Immature natural killer cell (primary cell): ENCODE measurements at places on chromosomes 5 and 9. TPM values are rescaled to one million over a fixed set of nuclear protein-coding genes. Genes with fewer than 3 reads are reported as not detected.

LCN1 gene
- not detected for polyA plus RNA-seq

- no peak for DNase-seq
These were observed 42.3 kb downstream of the MACROH2A1 start for GRCh38 chr5:135356522-135357318.

SLC46A2 gene
- 0.13 TPM for polyA plus RNA-seq

- no peak for DNase-seq
These were observed 11.0 kb downstream of the GFI1B start for GRCh38 chr9:132989414-132989996.

GRCh38 chr9:69421908-69422801 is 97.1 kb downstream of the ENTREP1 start:
- peak; percentile 32 for DNase-seq

DNA sequence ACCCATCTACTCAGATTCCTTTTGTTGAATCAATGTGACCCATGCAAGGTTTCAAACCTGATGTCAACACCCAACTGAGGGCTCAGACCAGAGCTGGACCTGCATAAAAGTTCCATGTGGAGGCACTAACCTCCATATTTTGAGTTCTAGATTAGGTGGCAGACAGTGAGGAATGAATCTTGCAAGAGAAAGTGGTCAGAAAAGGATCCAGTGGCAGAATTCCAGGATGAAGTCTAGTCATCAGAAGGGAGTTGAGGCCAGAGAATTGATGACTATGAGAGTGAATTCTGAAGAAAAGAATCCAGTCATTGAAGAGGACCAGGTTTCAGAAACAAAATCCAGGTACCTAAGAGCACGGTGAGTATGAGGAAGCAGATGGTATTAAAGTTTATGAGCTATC is 205.1 kb upstream of the RGMB start:
- DNase-seq, result no peak

FOXD4L3 gene
- polyA plus RNA-seq, result not detected

PCDHB9 gene
- polyA plus RNA-seq, result not detected

CAVIN4 gene
- not detected for polyA plus RNA-seq

GRCh38 chr5:9500625-9501024 is 45.2 kb downstream of the SEMA5A start:
- no peak for DNase-seq

- DNase-seq, result peak; percentile 27
These were observed 415.6 kb downstream of the IRX2 start for GRCh38 chr5:2335733-2336515.

DHFR gene
- polyA plus RNA-seq, result 3.3 TPM

IL9 gene
- not detected for polyA plus RNA-seq

DNA sequence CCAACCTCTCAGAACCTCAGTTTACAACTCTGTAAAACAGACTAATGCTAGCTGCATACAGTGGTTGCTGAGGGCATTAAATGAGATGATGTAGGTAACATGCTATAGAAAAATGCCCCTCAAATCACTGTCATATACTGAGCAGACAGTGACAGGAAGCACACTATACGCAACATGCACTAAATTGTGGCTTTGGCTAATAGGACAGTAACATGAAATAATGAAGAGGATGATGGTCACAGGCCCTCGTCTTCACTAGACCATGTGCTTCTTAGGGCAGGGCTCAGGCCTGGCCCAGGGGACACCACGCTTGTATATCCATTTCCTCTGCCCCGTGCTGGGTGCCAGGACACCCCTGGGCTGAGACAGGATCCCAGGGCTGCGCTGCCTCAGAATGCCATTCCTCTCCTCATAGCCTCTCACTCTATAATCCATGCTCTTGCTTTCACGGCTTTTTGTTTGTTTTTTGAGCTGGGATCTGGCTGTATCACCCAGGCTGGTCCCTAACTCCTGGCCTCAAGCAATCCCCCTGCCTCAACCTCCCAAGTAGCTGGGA is 18.9 kb downstream of the CSF1R start:
- DNase-seq, result no peak

DNA sequence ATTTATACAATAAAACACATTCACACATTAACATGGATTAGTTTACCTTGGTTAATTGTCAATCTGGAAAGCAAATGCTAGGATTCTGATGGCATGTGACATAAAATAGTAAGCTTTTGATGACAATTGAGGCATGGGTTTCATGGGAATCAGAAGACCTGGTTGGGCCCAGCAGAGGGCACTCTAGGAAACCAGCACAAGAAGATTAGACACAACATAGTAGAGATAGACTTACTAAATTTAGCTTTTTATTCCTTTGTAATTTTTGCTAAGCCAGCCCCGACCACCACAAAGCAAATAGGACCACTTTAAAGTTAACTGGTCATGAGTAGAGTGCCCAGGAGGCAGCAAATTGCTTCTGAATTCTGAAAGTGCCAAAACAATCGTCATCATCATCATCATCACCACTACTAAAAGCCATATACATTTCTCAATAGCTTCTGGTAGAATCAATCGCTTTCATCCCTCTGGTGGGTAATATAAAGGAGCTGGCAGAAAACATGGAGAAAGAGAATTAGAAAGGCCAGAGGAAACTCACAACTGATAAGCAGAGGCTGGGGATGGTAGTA is 163.2 kb downstream of the ARRDC3 start:
- peak; percentile 12 for DNase-seq

HRH2 gene
- 0.11 TPM for polyA plus RNA-seq

WDR38 gene
- not detected for polyA plus RNA-seq

TRIM7 gene
- polyA plus RNA-seq, result not detected

PTGR1 gene
- polyA plus RNA-seq, result not detected

DNA sequence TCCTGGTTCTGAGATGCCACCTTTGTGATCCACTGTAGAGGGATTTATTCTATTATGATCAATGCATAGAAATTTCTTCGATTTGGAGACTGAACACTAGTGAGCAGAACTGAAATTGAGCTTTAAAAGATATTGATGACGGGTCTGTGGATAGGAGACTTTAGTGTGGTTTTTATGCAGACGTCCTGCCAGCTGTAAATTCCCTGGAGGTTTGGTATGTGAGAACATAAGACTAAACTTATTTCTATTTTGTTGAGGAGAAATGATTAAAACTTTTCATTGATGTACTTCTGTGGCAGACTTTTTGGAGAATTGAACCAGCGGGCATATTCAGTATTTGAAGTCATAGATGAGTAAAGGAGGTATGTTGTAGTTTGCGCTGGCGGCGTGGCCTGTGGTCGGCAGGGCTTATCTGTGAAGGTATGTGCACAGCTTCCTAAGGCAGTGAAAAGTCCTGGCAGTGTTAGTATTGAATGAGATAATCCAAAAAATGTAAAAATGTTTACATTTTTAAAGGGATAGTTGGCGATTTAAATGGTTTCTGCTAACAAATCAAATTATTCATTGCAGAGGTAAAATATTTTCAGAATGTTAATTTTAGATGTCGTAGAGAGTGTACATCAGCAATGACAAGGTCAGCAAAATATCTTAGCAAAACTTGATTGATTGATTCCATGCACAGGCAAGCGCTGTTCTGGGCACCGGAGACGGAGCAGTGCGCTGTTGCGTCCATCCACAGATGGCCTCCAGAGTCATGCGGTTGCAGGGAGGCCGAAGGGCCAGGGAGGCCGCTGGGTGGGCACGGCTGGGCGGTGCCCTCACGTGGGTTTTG is 20.4 kb downstream of the TENT4A start:
- DNase-seq, result no peak

- no peak for DNase-seq
These were observed 9.8 kb upstream of the CPLX2 start for GRCh38 chr5:175861337-175862130.

- no peak for DNase-seq
These were observed 30.0 kb downstream of the TRIP13 start for GRCh38 chr5:922436-923280.

DNA sequence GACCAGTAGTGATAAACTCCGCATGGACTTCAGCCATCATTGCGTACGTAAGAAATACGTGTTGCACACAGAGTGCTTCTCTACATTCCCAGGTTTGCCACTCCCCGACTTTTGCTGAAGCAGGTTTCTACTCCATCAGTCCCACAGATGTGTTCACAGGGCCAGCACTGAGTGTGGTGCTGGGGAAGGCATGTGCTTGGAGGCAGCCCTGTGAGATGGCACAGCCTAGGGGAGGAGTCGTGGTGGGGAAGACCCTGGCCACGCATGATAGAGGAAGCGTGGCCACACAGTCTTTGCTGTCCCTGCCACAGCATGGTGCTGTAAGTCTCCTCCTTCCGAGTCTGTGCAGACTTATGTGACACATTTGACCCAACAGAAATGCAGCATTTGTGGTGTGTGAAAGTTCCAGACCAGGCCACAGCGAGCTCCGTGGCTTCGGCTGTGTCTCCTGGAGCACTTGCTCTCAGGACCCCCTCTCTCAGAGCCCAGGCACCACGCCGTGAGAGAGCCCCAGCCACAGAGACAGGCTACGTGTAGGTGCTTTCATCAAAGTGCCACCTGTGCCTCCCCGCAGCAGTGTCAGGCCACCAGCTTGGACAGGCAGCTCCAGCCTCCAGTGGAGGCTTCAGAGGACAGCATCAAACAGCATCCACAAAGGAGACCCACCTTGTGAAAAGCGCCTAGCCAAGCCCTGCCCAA is 197.8 kb downstream of the AUH start:
- peak; percentile 62 for DNase-seq

DNA sequence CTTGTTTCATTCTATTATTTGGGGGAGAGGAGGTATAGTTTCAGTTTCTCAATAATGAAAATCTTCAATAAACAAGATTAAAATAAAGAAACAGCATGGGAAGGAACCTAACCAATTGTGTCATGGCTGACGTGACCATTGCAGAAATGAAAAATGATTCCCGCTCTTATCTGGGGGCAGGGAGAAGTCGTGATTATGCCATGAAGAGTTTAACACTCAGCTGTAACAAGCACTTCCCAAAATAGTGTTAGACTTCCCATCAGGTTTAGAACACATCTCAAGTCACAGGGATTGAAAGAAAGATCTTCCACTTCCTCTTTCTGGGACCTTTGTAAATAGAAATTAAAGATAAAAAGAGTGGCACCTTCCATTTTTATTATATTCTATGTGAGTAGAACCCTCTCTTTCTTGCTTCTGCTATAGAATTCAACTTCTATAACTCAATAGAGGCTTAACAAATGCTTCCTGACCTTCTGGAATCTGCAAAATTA is 122.2 kb downstream of the TRPM6 start:
- DNase-seq, result no peak

- DNase-seq, result no peak
These were observed 91.9 kb downstream of the CEMIP2 start for GRCh38 chr9:71676460-71676859.

GRCh38 chr5:172943283-172943841 is 15.9 kb upstream of the RPL26L1 start:
- DNase-seq, result no peak

DNA sequence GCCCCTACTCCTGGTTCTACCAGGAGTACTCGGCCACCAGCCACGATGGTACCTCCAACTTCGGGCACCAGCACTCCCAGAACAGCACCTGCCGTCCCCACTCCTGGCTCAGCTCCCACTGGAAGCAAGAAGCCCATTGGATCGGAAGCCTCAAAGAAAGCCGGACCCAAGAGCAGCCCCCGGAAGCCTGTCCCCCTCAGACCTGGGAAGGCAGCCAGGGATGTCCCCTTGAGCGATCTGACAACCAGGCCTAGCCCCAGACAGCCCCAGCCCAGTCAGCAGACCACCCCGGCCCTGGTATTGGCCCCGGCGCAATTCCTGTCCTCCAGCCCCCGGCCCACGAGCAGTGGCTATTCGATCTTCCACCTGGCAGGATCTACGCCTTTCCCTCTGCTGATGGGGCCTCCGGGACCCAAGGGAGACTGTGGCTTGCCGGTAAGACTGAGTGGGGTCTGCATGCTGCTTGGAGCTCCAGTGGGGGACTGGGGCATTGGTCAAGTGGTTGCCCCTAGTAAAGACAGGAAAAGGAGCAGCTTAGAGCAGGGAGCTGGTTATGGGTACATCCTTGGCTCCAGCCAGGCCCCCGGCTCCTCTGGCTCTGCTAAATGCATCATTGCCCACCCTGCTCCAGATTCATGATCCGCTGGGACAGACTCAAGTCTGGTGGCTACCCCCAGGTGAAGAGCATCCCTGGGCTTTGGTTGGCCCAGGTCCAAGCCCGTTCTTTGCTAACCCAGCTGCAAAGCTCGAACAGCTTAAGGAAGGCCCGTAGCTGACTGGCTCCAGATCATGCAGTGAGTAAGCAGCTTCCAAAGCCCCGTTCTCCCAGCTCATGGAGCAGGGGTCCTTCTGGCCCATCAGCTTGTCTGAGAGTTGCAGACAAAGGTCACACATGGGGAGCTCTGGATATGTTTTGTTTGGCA is 14.0 kb downstream of the COL27A1 start:
- no peak for DNase-seq

GRCh38 chr9:135891027-135891631 is 16.2 kb downstream of the CAMSAP1 start:
- no peak for DNase-seq

DNA sequence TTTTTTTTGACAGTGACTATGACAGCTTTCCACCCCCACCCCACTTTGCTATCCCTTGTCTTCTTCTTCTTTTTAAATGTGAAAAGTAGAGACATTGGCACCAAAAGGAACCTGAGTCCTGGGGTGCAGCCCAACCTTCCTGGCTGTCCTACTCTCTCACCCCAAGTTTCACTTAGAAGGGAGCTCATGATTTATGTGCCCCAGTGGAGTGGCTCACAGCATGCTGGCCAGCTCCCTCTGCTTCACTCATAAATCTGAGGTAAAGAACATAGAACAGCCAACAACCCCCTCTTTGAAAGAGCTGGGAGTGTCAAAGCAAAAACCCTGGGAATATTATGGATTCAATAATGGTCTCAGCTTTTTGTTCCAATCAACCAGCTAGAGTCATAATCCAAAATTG is 196.3 kb upstream of the DAPK1 start:
- no peak for DNase-seq

GRCh38 chr5:133952729-133953567 is 15.5 kb downstream of the C5orf15 start:
- DNase-seq, result no peak

DNA sequence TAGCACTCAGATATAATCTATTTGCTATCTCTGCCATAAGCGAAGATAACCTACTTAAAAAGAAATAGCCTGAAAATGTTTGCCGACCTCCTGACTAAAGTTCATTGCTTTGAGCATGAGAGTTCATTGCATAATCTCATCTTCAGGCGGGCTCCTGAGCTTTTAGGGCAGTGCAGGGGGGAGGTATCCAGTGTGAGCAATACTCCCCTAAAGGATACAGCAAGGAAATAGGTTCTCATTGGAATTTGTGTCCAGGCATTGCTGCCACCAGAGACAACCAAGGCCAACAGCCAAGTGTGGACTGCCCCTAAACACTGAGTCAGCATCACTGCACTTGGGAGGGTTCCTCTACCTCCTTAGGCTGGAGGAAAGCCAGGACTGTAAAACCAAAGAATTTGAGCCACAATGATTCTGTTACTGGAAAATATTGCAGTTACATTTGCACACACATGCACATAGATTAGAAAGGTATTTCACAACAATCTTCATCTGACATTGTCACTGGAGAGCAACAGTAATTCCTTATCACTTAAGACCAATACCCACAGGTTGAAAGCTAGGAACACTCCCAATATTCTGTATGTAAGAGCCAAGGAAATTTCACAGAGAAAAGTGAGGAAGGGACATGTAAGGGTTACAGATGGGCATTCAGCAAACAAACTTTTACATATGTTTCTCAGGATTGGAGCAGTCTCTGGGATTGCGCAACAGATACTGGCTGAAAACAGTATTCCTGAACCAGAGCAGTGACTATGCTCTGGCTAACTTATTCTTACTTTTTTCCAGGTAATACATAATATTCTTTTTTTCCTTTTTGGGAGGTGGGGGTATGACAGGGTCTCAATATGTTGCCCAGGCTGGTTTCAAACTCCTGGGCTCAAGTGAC is 98.6 kb upstream of the TLE1 start:
- DNase-seq, result no peak

GABRA1 gene
- not detected for polyA plus RNA-seq
